ENCODE measurements at places on chromosomes 1 and 21.

DNA sequence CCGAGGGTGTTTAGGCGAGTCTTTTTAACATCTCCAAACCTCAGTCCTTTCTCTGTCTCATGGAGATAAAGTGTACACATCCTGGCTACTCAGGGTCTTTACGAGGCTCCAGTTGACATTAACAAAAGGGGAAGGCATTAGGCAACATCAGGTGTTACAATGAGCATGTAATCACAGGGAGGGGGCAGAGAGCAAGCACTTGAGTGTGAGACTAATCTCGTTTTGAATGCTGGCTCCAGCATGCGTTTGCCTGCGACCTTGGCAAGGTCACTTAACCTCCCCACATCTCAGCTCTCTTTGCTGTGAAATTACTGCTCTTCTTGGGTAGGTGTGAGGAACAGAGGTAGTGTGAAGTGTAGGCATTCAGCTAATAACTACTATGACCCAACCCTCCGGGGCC is 3.1 kb downstream of the TNNT2 start:
- no peak for DNase-seq

DNA sequence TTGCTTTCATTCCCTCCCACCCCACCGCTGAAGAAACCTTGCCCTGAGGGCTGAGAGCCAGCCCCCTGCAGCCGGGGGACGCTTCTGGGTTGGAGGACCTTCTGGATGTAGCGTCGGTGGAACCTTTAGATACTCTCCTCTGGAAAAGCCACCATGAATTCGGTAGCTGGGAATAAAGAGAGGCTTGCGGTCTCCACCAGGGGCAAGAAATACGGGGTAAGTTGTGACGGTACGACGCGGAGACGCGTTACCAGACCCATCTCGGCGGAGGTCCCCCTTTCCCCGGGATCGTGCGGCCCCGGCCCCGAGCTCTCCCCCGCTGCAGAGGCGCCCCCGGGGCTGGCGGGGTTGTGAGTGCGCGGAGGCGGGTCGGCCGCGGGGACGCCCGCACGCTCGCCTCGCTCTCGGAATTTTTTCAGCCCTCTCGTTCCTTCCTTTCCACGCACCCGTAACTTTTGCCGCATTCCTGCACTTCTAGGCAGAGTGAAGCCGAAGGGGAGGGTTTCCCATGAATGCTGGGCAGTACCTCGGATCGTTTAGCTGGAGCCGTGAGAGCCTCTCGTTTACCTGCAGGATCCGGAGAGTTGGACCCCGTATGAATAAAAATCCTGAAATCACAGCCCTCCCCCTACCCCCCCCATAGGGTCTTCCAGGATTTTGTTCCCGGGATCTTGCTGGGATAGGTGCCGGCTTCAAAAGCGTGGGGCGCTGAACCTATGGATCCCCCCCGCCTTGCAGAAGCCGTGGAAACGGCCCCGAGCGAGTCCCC is 671 bp downstream of the KIF26B start:
- no peak for DNase-seq

GRCh38 chr1:57770772-57771171 is 346.9 kb upstream of the DAB1 start:
- no peak for DNase-seq

- DNase-seq, result no peak
Observed at GRCh38 chr1:118209648-118210047, 24.6 kb upstream of the SPAG17 start.

DNA sequence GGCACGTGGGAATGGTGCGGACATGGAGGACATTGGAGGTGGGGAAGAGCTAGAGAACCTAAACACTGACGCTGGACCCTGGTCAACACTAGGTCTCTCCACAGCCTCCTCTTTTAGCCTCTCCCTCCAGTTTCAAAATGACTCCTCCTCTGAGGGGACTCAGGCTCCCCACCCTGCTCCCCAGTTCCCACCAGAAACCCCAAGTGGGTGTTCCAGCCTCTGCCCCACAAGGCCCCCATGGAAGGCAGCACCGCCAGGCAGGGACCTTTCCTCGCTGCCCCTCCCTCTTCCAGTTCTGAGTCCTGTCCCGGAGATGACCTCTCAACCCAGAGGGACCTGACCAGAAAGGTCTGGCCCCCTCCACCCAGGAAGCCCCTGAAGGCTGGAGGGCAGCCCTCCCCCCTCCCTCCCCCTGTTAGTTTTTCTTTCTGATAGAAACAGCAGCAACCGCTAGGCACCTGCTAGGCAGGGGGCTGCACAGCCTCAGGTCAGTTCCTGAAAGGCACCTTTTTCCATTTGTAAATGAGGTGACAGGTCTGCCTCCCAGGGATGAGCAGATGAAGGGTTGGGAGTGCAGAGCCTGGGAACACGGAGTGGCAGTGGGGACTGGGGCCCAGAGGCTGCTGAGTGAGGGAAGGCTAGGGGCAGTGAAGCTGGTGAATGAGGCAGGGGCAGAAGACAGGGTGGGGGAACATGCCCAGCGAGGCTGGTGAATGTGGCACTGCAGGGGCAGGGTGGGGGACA is 9.3 kb upstream of the ITGB2 start:
- DNase-seq, result no peak

DNA sequence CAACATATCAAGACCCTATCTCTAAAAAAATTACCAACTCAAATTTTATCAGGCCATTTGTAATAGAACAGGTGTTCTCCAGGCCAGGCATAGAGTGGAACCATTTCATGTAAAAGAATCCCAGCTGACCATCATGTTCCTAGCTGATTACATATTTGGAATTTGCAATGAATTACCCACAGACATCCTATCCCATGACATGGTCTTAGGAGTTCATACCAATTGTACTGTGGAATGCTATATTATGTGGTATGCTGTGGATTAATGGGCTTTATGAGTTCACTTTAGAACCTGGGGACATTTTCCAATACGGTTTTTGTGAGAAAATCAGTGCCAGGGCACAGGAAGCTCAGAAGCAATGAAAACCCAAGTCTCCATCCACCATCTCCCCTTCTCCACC is 110.3 kb downstream of the ZNF281 start:
- no peak for DNase-seq

- DNase-seq, result no peak
Observed at GRCh38 chr1:89633800-89634625, 1.1 kb downstream of the LRRC8C start.

- no peak for DNase-seq
Observed at GRCh38 chr1:188423073-188423472, 1594.3 kb downstream of the PLA2G4A start.

GRCh38 chr1:61504852-61505390 is 220.0 kb downstream of the TM2D1 start:
- no peak for DNase-seq

DNA sequence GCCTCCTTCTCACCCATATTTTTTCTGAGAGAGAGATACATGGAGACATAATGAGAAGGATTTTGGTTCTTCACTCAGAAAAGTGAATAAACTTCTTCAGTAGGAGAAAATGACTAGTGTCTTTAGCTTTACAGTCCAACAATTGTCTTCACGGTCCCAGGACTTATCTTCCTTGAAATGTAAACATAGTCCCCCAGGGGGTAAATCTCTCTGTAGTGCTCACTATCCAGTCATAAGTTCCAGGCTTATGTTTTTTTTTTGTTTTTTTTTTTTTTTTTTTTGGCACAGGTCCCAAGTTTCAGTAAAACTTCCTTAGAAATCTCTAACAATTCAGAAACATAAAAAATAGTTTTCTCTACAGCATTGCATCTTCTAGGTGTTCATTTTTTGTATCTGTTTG is 890.2 kb upstream of the B3GALT2 start:
- no peak for DNase-seq

GRCh38 chr1:107220036-107220435 is 79.2 kb downstream of the NTNG1 start:
- no peak for DNase-seq

GRCh38 chr1:54375712-54376429 is 30.3 kb downstream of the SSBP3 start:
- no peak for DNase-seq

DNA sequence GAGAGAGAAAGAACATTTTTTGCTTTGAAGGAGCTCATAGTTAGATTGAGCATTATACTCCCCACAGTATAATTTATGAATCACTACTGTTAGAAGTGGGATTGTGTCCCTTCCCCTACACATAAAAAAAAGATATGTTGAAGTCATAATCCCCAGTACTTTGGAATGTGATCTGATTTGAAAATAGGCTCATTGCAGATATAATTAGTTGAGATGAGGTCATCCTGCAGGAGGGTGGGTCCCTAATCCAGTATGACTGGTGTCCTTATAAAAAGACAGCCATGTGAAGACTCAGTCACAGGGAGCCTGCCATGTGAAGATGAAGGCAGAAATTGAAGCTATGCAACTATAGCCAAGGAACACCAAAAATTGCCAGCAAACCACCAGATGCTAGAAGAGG is 76.4 kb downstream of the TGFB2 start:
- no peak for DNase-seq

DNA sequence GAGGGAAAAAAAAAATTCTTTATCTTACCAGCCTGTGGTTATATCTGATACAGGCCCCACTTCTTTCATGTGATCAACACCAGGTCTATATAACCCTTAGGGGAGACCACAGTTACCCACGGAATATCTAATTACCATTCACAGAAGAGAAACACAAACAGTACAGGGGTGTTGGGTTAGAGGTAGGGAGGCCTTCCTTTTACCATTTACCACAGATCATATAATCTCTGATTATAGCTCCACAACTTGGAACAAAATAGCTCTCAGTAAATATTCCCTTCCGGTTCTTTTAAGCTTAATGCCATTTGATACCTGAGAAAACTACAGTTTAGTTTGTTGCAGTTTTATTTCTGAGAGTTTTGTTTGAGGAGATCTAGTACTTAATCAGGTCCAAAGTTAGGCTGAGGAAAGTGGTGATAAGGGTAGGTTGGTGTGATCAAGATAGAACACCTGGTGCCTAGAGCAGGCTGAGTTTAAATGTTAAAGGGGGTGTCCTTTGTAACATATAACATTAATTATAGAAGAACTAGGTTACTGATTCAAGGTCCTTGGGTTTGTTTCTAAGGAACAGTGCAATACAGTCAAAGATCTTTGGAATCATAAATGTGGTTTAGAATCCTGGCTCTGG is 14.1 kb downstream of the EPB41 start:
- no peak for DNase-seq

- no peak for DNase-seq
Observed at GRCh38 chr1:116417678-116418077, 44.6 kb downstream of the ATP1A1 start.

DNA sequence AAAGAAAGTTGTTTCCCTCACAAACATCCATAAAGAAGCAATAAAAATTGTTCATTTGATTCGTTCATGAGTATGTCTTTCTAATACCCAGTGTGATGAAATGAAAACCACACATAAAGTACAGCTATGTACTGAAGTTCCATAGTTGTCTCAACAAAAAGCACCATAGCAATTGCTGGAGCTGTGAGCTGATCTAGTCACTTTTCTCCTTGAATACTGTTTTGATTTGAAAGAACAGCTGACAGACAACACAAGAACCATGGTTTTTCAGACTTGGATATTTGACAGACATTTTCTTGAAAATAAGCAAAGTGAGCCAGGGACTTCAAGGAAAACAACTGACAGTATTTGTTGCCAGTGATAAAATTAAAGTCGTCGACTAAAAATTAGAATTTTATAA is 237.1 kb upstream of the PLD5 start:
- DNase-seq, result no peak

- DNase-seq, result no peak
Observed at GRCh38 chr1:225776294-225776693, 1.3 kb upstream of the SRP9 start.

GRCh38 chr1:226029093-226029496 is 30.0 kb upstream of the SDE2 start:
- DNase-seq, result no peak

- DNase-seq, result no peak
Observed at GRCh38 chr1:113784104-113784779, 25.0 kb upstream of the PHTF1 start.

DNA sequence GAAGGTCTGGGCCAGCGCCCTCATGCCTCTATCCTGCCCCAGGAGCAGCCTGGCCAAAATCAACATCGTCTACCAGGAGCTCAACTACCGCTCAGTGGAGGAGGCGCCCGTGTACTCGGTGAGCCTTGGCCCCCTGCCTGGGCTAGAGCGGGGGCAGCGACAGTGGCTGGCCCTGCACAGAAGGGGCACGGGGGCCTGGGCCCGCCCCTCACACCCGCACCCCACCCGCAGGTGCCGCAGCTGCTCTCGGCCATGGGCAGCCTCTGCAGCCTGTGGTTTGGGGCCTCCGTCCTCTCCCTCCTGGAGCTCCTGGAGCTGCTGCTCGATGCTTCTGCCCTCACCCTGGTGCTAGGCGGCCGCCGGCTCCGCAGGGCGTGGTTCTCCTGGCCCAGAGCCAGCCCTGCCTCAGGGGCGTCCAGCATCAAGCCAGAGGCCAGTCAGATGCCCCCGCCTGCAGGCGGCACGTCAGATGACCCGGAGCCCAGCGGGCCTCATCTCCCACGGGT is 10.8 kb downstream of the SCNN1D start:
- DNase-seq, result no peak

- DNase-seq, result no peak
Observed at GRCh38 chr1:31373897-31374486, 1.1 kb upstream of the FABP3 start.

DNA sequence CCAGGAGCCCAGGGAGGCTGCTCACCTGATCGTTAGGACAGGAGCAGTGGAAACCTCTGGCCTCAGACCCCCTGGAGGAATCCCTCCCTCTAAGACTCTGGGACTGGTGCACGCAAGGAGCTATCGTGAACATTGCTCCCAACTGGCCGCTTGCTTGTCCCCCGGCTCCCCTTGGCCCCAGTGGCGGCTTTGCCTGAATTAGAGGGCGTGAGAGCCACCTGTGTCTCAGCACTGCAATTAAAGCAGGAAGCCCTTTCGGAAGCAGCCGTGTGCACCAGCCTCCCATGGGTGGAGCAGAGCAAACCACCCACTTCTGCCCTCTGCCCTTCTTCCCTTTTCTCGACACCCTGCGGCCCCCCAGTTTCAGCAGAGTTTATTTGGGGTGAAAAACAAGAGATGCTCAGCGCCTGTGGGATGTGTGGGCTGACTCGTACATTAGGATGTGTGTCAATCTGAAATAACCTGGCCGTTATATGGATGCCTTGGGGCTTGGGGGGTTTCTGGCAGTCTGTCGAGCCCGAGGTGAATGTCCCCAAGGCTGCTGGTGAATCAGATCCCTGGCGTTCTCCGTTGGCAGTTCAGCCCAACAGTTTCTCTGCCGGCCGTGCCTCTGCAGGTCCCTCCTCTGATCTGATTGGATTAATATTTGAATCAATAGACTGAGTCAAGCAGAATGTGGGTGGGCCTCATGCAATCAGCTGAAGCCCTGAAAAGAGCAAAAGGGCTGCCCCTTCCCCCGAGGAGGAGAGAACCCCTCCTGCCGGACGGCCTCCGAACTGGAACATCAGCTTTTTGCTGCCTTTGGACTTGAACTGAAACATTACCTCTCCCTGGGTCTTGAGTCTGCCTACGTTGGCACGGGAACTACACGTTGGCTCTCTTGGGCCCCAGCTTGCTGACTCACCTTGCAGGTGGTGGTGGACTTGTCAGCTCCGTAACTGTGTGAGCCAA is 7.3 kb upstream of the UMODL1 start:
- DNase-seq, result peak; percentile 30

Measured in activated CD8-positive, alpha-beta memory T cell treated with anti-CD3 and anti-CD28 coated beads for 48 hours (primary cell).